Fibroblast of skin of left quadriceps (primary cell): ENCODE measurements at places on chromosomes 4 and X.
A peak's percentile ranks its signal among the peaks of the same experiment; 100 is the strongest.

DNA sequence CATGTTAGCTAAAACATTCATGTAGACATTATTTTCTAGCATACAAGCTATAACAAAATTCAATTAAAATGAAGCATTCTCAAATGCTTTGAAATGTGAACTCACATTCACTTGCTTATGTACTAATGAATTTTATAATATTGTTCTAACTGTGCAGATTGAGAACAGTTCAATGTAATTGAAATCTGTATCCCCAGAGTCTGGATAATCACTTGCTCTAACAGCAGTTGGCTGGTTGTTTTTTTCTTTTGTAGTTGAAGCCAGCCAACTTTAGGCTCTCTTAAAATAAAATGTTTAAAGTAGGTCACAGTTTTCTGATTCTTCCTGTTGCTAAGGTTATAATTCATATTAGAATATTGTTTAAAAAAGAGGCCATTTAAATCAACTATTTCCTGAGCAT lies 438.9 kb downstream of the NAF1 start:
- DNase-seq, result no peak

- peak; percentile 29 for DNase-seq
Observed at GRCh38 chr4:32789026-32789608, 2068.9 kb downstream of the PCDH7 start.

GRCh38 chr4:751676-752075 lies 46.0 kb downstream of the PCGF3 start:
- DNase-seq, result no peak

DNA sequence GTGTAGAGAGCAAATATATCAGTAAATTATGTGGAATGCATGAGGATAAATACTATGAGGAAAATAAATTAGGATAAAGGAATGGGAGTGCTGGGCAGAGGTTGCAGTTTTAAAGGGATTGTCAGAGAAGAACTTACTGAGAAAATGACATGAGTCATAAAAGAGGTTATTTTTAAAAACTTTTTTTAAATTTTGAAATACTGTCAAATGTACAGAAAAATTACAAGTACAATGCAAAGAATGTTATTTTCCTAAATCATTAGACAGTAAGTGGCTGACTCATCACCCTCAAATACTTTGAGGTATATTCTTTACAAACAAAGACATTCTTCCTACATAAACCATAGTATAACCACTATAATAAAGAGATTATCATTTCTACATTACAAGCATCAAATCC lies 29.8 kb upstream of the H2AZ1 start:
- peak; percentile 64 for DNase-seq

GRCh38 chr4:108777388-108777787 lies 14.5 kb upstream of the ETNPPL start:
- no peak for DNase-seq

- no peak for DNase-seq
Observed at GRCh38 chr4:38821739-38822138, 17.1 kb upstream of the TLR1 start.

GRCh38 chr4:81757691-81758090 lies 286.0 kb upstream of the RASGEF1B start:
- no peak for DNase-seq

DNA sequence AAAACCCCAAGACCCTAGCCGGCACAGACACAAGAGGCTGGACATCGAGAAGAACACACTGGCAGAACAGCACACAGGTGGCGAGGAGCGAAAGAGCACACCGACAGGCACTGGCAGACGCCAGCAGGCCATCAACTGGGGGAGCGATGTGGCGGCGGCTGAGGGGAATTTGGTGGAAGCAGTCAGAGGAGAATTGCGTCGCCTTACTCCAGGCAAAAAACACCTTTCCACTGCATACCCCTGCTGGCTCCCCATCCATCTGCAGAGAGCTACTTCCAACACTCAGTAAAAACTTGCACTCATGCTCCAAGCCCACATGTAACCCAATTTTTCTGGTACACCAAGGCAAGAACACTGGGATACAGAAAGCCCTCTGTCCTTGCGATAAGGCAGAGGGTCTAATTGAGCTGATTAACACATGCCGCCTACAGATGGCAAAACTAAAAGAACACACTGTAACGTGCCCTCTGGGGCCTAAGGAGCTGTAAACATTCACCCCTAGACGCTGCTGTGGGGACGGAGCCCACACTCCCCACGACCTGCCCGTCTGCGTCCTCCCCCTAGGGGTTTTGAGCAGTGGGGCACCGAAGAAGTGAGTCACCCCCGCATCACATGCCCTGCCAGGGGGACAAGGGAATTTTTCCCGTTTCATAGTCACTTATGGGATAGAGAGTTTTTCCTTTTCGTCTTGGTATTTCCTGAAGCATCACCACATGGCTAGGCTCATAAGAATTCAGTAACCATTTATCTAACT lies 262.3 kb downstream of the KCTD8 start:
- DNase-seq, result no peak

- DNase-seq, result no peak
Observed at GRCh38 chrX:153778684-153779101, 2.1 kb upstream of the SRPK3 start.

DNA sequence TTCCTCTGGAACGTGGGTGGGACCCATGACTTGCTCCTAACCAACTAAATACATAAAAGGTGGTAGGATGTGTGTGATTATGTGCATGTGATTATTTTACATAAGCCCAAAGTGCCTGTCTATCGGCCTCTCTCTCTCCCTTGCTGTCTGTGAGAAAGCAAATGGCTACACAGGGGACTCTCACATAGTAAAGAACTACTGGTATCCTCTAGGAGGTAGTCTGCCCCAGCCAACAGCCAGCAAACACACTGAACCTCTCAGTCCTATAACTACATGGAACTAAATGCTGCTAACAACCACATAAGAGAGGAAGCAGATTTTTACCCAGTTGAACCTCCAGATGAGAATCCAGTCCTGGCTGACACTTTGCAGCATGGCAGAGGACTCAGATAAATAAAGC lies 1249.4 kb downstream of the ADGRL3 start:
- DNase-seq, result no peak

GRCh38 chr4:45363931-45364330 lies 637.6 kb upstream of the GNPDA2 start:
- DNase-seq, result no peak

DNA sequence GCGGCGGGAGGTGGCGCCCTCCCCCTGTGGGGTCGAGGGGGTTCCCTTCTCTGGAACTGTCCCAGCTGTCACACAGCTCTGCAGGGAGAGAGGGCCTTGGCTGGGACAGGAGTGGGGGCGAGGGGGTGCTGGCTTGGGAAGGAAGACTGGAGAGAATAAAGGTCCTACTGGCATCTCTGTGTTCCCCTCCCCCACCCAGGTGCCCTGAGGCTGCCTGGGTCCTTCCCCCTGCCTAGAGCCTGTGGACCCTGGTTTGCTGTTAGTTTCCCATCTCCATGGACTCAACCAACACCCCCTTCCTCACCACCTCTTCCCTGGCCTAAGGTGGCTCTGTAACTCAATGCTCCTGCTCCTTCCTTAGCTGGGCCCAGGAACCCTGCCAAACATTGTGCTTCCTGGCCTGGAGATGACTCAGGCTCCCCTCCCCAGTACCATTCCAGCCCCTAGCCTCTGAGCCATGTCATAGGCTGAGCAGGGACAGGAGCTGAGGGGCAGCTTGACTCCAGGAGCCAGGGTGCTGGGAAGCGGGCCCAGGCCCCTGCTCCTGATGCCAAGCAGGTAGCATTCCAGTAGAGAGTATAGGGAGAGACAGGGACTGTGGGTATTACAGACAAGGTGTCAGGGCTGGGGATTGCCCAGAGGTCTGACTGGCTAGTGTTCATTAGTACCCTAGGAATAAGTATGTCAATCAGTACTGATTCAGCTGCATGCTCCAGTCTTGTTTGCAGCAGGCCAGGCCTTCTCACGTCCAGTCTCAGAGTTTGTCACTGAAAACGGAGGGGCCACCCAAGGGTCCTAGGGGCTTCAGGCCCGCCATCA lies 100.7 kb downstream of the EFNB1 start:
- peak; percentile 50 for DNase-seq

- no peak for DNase-seq
Observed at GRCh38 chr4:96025011-96025410, 185.1 kb downstream of the PDHA2 start.

DNA sequence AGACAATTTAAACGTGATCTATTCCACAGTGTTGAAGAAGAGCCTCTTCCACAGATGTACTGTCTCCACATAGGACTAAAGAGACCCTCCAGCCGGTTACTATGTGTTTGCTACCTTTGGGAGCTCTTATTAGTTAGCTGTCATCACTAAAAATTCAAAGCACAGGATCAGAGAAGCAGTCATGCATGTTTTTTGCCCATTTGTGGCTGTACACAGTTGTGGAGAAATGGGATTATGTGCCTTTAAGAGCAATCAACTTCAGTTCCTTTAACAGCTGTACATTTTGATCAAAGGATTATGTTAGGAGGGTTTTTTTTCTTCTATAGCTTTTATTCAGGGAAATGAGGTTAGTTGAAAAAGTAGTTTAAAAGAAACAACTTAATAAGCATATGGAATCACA lies 149.0 kb upstream of the SPOCK3 start:
- DNase-seq, result no peak

DNA sequence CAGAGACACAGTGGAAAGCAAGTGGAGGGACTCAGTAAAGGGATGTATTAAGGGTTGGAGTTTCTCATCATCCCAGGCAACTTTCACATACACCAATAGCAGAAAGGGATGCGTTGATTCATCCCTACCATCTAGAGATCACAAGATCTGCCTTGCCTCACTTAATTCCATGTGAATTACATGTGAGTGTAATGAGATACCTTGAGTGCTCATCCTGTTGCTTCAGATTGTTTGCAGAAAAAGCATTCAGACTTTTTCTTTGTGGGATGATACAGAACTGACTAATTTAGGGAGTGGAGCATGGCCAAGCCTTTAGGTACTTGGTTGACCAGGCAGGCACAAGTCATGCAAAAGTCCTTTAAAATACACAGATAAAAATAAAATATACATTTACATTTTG lies 124.8 kb upstream of the SLIT2 start:
- peak; percentile 15 for DNase-seq

DNA sequence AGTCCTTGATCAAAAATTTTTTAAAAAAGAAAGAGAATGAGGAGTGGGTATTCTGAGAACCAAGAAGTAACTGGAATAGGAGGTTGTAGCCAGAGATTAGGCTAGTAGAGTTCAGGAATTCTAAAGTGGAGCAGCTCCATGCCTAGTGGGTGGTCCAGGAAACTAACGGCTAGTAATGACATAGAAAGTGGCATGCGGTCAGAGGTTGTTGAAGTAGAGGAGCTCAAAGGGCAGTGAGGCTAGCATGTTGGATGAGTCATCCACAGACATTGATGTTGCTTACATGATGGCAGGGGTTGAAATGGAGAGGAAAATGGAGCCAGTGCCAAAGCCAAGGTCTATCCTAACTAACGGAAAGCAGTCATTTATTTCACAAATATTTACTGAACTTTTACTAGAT lies 42.1 kb downstream of the TEX13B start:
- no peak for DNase-seq

DNA sequence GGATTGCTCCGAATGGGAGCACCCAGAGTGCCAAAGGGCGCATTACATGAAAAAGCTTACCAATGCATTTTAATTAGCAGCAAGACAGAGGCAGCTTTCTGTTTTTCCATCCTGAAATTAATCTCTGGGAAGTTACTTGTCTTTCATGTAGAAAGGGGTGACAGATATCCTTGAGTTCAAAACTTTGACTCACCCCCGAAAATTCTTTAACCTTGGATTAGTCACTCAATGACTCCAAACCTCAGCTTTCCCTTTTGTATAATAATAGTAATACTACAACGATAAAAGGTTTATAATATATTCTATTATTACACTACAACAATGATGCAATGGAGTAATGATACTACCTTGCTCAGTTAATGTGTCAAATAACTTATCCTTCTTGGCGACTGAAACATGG lies 126.3 kb downstream of the ADAMTS3 start:
- no peak for DNase-seq

DNA sequence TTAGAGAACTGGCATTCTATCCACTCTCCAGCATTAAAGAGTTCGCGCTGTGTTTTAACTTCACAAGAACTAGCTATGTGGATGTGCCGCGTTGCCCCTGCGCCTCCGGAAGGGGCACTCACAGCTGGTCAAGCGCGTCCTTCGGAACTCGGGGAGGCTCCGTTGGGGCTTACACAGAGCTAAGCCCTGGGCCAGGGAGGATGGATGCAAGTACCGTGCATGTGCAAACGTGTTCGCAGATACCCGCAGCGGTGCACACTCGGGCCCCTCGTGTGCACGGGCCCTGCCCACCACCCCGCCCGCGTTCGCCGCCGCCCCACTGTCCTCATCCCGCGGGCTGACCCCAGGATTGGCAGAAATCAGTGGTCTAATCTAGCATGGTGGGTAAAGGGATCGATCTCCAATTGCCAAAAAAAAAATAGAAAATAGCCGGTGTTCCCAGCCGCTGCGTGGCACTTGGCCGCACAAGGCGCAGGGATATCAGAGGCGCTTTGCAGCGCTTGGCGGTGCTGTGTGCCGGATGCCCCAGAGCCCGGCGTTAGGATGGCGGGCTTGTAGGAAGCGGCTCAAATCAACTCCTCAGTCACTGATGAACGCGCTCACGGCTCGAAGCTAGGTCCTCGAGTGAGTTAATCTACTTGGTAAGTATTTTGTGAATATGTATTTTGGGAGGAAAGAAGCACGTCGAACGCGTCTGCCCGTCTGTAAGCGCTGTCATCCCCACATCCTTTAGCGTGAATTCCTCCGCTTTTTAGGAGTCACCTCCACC lies 989 bp upstream of the PCDH10 start:
- no peak for DNase-seq

- DNase-seq, result no peak
Observed at GRCh38 chr4:100288811-100289529, 98.7 kb upstream of the DDIT4L start.

DNA sequence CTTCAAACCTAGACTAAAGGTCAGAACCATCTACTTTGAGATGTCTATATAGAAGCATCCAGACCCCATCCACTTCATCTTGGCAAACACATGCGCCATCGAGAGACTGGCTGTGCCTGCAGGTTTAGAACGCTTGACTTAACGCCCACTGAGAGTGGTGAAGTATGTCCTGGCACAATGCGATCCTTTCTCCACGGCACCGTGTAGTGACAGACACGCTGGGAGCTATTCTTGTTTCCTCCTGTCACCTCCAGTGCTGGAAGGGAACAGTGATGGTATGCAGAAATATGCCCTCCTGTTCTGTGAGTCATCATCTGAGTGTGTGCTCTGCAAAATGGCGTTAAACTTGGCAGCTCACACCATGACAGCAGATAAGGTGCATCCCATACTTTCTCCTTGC lies 330.2 kb downstream of the NLGN4X start:
- no peak for DNase-seq

DNA sequence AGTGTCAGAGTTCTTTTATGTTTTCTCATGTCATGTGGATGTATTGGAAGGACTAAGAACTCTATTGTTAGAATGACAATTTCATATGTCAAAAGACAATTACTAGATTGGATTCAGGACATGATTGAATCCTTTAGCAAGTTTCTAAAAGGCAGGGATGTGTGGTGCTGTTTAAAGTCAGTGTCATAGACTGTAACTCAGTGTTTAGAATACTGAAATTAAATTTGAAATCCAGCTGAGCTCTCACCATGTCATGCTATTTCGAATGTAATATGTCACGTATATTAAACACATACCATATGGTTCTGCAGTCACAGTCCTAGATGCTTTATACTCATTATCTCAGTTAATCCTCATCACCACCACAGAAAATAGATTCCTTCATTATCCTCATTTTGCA lies 7.8 kb downstream of the GUCY1B1 start:
- DNase-seq, result no peak

GRCh38 chr4:102734116-102734515 lies 26.7 kb downstream of the MANBA start:
- no peak for DNase-seq

- DNase-seq, result no peak
Observed at GRCh38 chr4:75037252-75037651, 104.3 kb downstream of the PARM1 start.

GRCh38 chrX:25206778-25207177 lies 191.0 kb upstream of the ARX start:
- DNase-seq, result peak; percentile 16

GRCh38 chr4:8319061-8319460 lies 49.5 kb downstream of the HTRA3 start:
- DNase-seq, result no peak
